ENCODE measurements at places on chromosomes 12 and 14.

GRCh38 chr12:2934371-2934770 is 24.8 kb upstream of the TEAD4 start:
- ATAC-seq, result no peak

DNA sequence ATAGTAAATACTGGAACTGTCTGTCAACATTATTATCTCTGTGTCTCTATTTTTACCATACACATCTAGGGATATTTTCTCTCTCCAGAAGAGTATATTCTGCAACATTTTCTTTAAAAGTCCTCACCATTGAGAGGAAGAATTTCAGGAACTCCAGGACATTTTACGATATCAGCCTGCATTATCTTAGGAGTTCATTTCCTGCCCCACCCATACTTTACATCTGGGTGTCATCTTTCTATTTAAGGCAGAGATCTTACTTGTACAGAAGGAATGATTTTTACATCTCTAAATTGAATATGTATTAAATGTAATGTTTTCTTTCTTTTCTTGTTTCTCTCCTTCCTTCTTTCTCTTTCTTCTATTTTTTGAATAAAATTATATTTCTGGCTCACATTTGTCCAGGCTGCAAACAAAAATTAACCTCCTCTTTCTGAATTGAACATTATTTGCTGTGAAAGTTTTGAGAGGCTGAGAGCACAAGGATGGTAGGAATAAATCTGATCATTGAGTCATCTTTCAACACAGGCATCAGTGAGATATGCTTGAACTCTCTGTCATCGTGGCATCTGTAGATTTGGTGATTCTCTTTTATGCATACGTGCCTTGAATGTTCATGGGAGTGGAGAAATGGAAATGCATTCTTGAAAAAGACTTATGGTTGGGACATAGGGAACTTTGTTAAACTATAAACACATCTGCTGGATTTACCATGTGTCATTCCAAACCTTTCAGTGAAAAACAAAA is 753.6 kb downstream of the SLC16A7 start:
- ATAC-seq, result no peak

DNA sequence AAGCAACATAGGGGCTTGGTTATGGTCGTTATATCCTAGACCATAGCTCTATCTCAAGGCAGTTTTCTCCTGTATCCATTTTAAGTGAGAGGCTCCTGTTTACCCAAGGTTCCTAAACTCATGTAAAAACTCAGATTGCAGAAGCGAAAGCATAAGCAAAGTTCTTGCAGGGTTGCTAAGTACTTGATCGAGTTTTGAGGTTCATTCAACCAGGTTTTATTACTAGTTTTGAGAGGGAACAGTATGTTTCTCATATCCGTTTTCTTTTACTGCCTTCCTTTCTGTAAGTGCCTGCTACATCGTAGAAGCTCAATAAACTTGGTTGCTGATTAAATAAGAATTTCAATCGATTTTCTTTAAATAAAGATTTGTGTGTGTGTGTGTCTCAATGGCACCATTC is 5.1 kb downstream of the AKAP3 start:
- ATAC-seq, result peak; percentile 78

GRCh38 chr14:90883197-90883596 is 67.0 kb upstream of the TTC7B start:
- no peak for ATAC-seq

DNA sequence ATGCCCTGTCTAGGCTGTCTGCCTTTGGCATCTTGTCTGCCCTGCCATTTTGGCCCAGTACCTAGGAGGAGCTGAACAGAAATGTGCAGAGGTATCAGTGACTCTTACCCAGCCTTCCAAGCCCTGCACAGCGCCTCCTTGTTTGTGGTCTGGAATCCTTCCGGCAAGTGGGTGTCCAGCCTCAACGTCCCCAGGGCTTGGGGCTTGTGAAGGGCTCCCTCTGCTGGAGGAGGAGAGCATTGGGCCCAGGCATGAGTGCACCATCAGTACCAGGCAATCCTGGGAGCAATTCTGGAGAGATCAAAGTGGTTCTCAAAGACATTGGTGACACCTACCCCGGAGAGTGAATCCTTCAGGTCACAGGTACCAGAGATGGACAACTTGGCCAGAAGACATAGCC is 2.4 kb upstream of the TCL1B start:
- ATAC-seq, result peak; percentile 48

- no peak for ATAC-seq
These were observed 747.4 kb downstream of the VRK1 start for GRCh38 chr14:97544571-97544970.

DNA sequence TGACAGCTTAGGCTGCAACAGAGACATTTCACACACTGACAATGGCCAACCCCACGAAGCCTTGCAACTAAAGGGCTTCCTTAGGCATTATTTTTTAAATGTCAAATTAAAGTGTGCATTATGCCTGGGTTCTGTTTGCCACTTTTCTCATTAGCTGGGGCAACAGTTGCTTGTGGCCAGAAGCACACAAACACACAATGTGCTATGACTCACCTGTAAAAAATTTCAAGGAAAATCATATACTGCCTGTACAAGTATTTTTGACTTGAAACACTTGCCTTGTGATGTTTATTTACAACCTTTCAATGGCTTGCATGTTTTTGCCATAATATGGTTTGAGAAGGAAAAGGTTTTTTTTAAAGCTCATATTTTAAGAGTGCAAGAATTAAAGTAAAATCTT is 1.9 kb downstream of the NTN4 start:
- ATAC-seq, result no peak
